CD4-positive, alpha-beta T cell treated with Interleukin-4 for 4 hours (primary cell): ENCODE measurements at places on chromosomes 3 and 15.

GRCh38 chr3:46410669-46411068, 3.6 kb downstream of the CCRL2 start:
- DNase-seq = no peak

DNA sequence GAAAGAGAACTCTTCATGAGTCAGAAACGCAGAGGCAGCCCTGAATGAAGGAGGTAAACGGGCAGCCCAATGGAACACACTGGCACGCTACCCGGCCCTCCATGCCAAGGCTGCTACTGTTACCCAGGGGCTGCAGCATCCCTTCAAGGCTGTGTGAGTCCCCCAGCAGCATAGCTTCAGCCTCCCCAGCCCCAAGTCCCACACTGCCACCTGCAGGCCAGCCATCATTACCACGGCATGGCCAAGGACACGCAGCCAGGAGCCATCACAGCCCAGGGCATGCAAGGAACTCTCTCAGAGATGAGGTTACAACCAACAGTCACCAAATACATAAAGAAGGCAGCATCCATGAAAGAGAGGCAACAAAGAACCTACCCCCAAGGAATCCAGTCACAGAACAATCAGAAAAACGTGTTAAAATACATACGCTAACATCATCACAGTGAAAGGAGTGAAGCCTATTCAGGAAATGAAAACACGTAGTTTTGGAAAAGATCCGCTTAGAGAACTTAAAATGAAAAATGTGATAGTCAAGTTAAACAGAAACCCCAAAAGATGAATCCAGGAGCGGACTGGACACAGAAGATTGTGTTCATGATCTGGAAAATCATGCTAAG, 22.4 kb downstream of the PLA2G4F start:
- DNase-seq = peak; percentile 29

DNA sequence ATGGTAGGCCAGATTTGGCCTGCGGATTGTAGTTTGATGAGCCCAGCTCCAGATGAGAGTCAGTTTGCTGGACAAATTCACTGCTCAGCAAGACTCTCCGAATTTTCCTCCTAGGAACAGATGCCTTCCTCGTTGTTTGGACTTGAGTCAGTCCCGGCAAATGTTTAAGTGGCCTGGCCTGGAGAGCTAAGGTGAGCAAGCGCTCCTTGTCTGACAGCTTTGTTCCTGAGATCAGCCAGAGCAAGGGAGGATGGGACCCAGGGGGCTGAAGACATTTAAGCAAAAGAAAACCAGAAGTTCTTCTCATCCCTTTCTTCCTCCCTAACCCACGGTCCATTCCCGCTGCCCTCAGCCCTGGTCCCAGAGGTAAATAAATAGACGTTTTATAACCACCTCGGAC, 40.3 kb downstream of the POLR2M start:
- DNase-seq = no peak

DNA sequence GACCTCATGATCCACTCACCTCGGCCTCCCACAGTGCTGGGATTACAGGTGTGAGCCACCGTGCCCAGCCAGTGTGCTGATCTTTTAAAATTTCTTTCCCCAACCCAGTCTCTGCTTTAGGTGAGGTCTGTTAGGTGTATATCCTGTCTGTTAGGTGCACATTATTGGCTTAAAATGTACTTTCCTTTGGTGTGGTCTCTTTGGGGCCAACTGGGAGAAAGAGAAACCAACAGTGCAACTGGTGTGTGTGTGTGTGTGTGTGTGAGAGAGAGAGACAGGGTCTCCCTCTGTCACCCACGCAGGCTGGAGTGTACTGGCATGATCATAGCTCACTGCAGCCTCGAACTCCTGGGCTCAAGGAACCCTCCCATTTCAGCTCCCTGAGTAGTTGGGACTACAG, 50.3 kb upstream of the GNB5 start:
- peak; percentile 18 for DNase-seq

- DNase-seq = no peak
Observed at GRCh38 chr3:175668300-175668699, 809.2 kb downstream of the NAALADL2 start.

GRCh38 chr3:152405915-152406802, 137.4 kb downstream of the MBNL1 start:
- no peak for DNase-seq

DNA sequence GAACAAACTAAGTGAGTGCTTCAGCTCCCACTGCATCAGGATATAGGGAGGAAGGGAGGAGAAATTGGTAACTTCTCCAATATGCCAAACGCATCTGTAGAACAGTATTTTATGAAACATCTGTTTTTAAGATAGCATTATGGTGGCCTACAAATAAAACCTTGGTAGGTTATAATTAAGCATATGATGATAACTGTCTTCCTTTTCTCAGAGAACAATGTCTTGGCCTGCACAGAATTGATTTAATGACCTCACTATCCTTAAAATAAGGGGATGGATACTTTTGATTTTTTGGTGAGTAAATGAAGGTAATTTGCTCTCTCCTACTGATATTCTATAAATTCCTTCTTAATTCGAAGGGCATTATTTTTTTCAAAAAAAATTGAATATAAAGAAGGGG, 451.5 kb upstream of the TGFBR2 start:
- no peak for DNase-seq

- no peak for DNase-seq
Observed at GRCh38 chr3:95226437-95226836, 1163.6 kb downstream of the NSUN3 start.

DNA sequence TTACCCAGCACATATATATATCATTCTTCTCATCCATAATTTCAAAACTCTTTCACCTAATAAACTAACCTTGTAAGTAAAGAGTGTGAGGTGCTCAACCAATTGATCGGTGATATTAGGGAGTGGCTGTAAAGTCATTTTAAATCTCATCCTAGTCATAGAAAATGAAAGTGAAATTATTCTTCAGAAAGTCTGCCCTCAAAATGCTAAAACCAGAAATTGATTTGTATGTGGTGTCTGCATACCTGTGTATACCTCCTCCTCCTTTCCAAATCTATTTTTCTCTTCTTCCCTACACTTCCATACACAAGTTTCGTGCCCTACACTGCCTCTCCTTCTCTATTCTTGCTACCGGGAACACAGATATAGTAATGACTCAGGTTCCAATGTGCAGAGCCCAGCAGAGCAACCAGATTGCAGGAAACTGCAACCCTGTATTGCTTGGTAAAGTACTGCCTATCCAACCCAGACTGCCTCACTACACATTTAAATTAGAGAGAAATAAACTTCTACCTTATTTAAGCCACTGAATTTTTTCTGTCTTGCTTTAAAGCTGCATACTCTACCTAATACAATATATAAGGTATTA, 7.4 kb upstream of the TBC1D5 start:
- DNase-seq = peak; percentile 35

DNA sequence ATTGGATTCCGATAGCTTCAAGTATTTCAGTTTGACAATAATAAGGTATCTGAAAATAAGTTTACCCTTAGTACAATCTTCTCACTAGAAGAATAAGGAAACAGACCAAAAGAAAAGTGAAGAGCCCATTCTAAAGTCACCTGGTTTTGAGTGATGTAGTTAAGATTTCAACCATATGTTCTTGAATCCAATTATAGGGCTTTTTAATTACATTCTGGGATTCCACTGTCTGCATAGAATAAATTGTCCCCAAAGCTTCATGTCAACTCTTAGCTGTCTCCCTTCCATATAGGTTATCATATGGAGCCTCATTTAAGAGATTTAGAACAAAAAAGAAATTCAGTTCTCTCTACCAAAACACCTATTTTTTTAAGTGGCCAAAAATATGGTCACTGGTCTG, 1158.8 kb downstream of the IGSF11 start:
- no peak for DNase-seq

DNA sequence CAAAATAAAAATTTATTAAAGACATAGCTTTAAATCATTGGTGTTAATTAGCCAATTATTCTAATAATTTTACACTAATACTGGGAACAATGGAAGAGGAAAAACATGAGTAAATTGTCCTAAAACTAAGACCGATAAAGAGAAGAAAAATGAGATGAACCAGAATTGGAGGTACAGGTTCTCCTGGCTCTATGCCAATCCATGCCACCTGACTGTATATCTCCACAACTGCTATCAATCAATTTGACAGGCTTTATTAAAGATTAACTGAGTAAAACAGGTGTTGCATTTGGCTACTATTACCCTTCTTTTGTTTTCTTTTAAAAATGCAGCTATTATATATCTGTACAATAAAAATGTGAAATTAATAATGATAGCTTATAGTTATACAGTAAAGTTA, 850.0 kb downstream of the CADM2 start:
- DNase-seq = no peak
